Lung (tissue), 17 donors: ENCODE measurements at places on chromosomes 7 and 10.

DNA sequence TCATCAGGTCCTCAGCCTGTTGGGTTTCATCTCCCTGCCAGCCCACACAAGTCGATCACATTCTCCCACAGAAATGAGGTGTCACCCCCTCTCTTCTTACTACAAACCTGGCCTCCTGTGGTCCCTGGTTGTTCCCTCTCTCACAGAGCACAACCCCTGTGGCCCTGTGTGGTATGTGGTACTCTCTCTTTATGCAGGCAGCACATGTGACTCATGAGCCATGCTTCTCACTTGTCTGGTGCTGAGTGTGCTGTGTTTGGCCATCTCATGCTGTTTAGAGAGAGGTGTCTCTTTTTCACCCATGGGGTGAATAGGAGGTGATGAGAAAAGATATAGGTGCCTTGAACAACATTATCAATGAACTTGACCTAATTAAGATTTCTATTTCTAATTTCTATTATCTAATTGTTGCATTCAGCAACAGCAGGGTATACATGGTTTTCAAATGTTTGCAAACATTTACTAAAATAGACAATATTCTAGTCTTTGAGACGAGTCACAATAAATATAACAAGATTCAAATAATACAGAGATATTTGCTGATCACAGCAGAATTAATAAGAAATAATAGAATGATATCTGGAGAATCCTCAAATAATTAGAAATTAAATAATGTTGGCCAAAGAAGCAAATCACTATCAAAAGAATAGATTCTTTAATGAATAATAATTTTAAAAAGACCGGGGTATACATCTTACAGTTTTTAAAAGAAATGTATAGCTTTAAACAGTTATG is 633.8 kb upstream of the IGFBP3 start:
- DNase-seq, result no peak

- DNase-seq, result no peak
These were observed 100.8 kb downstream of the CTTNBP2 start for GRCh38 chr7:117772421-117772820.

DNA sequence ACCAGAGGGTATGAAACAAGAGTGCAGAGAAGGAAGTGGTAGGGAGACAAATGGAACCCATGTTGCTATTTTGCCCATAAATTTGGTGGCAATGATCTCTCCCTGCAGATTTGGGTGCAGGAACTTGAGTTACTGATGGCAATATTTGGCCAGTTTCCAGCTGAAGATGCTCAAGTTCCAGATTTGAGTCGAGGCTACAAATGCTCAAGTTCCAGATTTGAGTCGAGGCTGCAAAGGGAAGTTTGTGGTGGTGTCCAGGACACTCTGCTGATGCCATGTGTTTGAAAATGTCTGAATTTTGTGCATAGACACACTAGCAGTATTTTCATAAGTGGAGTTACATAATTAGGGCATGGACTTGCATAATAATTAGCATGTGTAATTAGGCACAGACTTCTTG is 40.8 kb downstream of the TBXAS1 start:
- no peak for DNase-seq

DNA sequence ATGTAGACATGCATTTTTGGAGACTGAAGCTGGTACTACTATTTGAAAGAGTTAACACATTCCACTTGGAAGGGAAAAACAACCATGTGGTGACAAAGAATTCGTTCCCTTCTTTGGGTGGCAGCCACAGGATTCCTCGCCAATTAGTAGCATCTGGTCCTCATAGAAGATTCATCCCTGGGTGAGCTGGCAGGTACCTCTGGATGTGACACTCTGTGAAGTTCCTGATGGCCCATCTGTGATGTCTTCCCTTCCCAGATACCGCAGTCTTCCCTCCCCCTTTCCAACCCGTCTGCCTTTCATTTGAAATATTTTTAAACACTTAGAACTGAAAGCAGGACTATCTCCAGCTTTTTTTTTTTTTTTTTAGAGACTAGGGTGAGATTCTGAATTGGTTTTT is 569.5 kb downstream of the TYW1 start:
- no peak for DNase-seq

DNA sequence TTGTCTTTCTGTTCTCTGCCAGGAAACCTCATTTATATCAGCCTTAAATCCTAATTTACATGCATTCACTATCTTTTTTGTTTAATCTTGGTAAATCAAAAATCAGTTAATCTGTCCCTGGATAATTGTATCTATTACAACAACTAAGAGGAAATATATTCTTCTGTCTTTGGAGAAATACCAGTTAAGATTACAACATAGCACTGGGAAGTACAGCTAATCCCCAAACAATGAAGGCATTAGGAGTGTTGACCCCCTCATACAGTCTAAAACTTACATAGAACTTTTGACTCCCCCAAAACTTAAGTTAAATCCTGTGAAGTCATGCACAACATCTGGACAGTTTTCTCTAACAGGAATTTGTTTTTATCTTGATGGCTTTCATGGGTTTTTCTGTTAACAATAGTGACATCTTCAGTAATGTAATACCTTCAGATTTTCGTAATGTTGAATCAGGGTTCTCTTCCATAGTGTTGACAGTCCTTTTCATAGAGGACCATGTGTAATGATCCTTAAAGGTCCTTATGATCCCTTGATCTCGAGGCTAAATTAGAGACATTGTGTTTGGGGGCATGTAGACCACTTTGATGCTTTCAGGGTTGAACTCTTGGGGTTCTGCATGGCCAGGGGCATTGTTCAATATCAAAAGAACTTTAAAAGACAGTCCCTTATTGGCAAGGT is 24.1 kb upstream of the ABCC2 start:
- DNase-seq, result peak; percentile 83

DNA sequence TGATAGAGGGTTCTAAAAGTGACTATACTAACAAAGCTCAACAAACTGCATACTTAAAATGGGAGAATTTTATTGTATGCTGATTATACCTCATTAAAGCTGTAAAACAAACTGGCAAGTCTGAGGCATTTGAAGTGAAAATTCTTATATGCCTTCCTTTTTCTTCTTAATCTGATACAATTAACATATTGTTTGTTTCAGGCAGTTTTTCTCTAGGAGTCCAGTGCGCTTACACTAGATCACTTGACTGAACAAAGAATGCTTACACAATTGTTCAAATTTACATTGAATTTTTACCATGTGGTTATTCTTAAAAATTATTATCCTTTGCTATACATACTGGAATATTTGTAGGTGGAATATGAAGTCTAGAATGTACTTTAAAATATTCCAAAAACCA is 89.0 kb downstream of the GLCCI1 start:
- no peak for DNase-seq

- DNase-seq, result no peak
These were observed 167.2 kb upstream of the HGF start for GRCh38 chr7:81937091-81937490.

GRCh38 chr7:92824901-92825480 is 11.4 kb downstream of the CDK6 start:
- DNase-seq, result no peak

DNA sequence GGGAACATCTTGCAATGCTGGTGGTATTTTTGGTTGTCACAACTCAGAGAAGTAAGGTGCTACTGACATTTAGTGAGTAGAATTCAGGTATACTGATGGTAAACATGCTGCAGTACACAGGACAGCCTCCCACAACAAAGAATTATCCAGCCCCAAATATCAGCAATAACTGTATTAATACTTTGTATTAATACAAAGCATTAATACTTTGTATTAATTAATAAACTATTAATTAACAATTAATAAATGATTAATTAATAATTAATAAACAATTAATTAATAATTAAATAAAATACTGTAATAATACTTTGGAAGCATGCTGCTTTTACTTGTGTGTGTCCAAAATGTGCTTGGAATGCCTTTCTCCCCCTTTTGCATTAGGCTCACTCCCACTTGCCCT is 62.5 kb downstream of the ZNF92 start:
- DNase-seq, result no peak
